ENCODE measurements at places on chromosomes 4 and X.
A peak's percentile ranks its signal among the peaks of the same experiment; 100 is the strongest.

- peak; percentile 81 for DNase-seq
These were observed 41.9 kb downstream of the PCDH19 start for GRCh38 chrX:100368167-100368566.

DNA sequence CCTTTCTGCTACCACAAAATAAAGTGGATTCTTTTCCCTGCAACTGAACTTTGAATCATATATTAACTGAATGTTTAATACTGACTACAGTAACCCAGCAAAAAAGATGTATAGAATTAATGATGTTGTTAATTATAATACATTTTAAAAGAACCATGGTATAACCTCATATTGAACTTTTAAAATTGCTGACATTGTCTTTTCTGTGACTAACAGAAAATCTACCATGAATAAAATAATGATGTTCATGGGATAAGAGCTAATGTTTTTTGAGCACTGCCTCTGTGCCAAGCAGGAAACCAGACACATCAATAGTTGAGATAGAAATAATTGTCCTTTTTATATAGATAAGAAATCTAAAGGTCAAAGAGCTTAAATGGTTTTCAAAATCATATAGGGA lies 691.9 kb downstream of the PDHA2 start:
- no peak for DNase-seq

- DNase-seq, result peak; percentile 59
These were observed 4.2 kb upstream of the PDHA2 start for GRCh38 chr4:95835672-95836071.

DNA sequence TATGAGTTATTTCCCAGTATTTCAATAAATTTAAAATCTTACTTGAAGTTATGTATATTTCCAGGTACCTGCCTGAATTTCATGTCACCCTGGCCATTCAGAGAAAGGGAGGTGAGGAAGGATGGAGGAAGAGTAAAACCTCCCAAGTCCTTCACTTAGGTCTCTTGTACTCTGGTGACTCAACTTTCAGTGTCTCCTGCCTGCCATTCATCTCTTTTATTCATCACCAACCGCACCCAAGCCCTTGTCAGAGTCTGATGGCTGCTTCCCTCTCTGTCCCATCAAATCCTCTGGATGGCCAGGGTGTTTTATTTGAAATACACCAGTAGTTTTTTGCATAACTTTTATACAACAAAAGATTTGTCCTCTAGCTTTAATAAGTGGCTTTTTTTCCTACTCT lies 17.8 kb downstream of the TMPRSS11E start:
- DNase-seq, result no peak

DNA sequence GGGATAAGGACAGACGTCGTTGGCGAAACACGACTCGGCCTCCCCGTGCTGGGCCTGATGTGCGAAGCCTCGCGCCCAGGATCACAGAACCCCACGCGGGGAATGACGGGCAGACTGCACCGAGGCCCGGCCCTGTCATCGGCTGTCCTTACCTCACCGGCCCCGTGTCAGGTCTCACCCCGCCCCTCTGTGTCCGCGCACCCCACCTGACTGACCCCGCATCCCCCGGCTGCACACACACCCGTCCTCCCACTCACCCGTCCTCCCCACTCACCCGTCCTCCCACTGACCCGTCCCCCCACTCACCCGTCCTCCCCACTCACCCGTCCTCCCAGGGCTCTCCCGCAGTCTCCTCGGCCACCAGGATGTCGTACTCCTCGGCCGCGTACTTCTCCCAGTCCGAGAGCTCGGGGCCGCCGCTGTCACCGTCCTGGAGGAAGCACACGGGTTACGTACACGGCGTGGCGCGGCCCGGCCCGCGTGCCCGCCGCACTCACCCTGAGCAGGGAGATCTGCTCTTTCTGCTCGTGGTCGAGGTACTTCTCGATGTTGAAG lies 19.8 kb upstream of the GTPBP6 start:
- DNase-seq, result no peak

DNA sequence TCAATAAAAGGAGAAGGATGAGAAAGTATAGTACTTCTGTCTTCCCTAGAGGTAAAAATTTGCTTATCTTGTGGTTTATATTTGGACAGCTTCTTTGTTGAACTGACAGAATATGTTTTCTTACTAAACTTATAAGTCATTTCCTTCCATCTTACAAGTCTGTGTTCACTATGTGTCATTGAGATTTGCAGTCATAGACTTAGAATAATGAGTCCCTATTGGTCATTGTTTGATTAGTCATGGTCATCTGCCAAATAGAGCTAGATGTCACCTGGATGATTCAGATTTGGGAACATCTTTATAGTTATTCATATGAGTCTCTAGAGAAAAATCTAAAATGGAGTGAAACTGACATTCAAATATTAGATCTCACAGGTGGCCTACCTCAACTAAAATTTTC lies 51.5 kb downstream of the SPATA18 start:
- peak; percentile 65 for DNase-seq

GRCh38 chrX:40015693-40016092 lies 82.1 kb downstream of the BCOR start:
- no peak for DNase-seq

- no peak for DNase-seq
These were observed 461.0 kb upstream of the GALNT7 start for GRCh38 chr4:172707622-172708021.

- no peak for DNase-seq
These were observed 47.0 kb upstream of the NKAP start for GRCh38 chrX:119990556-119991004.

- no peak for DNase-seq
These were observed 4.8 kb downstream of the AREG start for GRCh38 chr4:74449571-74450297.

- DNase-seq, result no peak
These were observed 63.0 kb upstream of the RBPJ start for GRCh38 chr4:26257850-26258249.

DNA sequence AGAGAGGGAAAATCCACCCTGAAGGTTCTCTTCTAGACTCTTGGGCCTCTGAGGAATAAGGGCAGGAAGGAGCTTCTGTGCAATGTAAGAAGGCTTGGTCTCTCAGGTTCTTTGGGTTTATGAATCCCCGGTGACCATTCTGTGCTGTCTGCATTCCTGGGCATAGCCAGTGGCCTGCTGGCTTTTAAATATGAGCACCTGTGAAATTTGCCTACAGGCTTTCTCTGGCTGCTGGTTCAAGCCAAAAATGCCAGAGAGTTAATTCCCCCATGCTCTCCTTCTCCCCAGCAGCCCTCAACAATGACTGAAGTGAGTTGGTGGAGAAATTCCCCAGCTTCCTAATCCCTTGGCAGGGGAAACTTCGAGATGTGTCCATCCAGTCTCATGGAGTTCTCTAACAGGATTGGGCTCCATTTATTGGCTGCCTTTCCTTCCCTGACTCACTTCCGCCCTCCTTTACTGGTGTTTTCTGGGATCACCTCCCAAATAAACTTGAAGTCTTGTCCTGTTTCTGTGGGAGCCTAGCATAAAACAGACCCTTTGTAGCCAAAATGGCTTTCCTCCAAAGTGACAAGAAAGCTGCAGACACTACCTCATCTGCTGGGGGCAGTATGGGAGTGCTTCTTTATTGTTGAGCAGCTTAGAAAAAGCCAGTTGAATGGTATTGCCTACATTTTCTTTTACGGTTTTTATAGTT lies 179.4 kb upstream of the CASK start:
- no peak for DNase-seq

- peak; percentile 89 for DNase-seq
These were observed at the start of gene FAM241A for GRCh38 chr4:112145326-112145789. FAM241A (plus strand) TSS chr4:112145454; CDS start chr4:112145581, 127 bp downstream.

GRCh38 chr4:34181891-34182290 lies 2062.4 kb downstream of the ARAP2 start:
- DNase-seq, result no peak

GRCh38 chr4:122744229-122744628 lies 11.7 kb downstream of the BBS12 start:
- DNase-seq, result no peak

- no peak for DNase-seq
These were observed 27.5 kb downstream of the OTUD6A start for GRCh38 chrX:70089604-70090297.

DNA sequence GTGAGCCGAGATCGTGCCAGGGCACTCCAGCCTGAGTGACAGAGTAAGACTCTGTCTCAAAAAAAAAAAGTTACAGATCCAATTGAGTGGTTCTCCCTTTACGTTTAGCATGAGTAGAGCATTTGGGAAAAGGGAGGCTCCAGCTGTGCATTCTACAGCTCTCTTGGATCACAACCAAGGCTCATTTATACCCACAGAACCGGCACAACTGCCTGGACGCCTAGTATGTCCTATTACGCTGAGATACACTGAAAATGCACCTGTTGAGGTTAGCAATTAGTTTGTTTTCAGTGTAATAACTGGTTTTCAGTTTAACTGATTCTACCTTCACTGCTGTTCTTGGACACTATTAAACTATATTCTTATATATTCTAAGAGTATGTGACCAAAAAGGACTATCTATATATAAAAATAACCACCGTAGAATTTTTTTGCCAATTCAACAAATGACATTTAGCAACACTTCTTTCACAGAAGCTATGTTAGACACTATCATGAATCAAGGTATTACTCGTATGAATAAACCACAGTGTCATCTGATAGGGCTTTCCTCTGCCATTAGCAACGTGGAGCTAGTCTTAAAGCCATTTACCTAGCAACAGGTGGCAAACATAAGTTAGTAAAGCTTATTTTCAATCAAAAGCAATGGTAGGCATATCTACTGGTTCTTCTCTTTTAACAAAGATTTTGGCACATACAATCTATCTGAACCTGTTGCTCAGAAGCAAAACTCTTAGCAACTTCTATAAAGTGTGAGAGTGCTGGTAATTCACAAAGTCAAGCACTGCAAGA lies 3.6 kb downstream of the OTUD4 start:
- no peak for DNase-seq

GRCh38 chr4:9997886-9998285 lies 23.4 kb downstream of the SLC2A9 start:
- DNase-seq, result no peak

- DNase-seq, result no peak
These were observed 345.4 kb upstream of the GATB start for GRCh38 chr4:152106113-152106763.
